ENCODE measurements at places on chromosomes 6 and 20.

GRCh38 chr20:2799688-2800520 is 523 bp downstream of the CPXM1 start:
- no peak for DNase-seq

- no peak for DNase-seq
These were observed 37.2 kb downstream of the EBF4 start for GRCh38 chr20:2729791-2730190.

GRCh38 chr6:112231594-112232060 is 22.7 kb downstream of the LAMA4 start:
- DNase-seq = no peak

DNA sequence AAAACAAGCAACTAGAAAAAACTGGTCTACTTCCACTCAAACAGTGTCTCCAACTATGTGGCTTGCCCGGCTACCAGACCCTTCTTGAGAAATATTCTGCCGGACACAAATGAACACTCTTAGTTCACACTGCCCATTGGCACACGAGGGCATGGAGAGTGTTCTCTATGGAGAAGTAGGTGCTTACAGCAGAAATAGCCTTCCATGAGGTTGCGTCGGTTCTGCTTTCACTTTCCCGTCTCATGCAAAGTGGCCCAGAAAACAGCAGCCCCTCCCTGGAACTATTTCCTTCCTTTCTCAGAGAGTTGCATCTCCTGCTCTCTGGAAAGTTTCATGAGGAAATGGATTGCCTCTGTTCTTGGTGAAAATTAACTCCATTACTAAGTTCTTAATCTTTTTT is 9.5 kb upstream of the HLA-DOA start:
- DNase-seq = no peak

DNA sequence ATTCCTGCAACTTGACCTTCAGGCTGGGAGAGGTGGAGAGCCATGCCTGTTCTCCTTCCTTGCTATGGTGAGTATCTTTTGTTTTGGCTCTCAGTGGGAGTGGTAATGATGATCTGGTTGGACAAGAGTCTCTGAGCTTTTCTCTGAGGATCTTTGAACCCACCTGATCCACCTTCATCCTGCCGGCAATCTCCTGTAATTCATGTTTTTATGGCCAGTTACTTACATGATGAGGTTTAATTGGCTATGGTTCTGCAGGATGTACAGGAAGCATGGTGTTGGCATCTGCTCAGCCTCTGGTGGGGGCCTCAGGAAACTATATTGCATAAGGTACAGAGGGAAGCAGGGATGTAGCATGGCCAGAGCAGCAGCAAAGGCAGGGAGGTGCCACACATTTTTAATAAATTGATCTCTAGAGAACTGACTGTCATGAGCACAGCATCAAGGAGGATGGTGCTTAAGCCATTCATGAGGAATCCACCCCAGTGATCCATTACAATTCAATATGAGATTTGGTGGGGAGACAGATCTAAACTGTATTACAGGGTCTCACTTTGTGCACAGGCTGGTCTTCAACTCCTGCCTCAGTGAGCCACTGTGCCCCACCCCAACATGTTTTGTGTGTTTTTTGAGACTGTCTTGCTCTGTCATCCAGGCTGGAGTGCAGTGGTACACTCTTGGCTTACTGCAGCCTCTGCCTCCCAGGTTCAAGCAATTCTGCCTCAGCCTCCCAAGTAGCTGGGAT is 10.0 kb downstream of the HSPA1B start:
- DNase-seq = no peak

- no peak for DNase-seq
These were observed 335.3 kb downstream of the CD83 start for GRCh38 chr6:14452567-14453527.

DNA sequence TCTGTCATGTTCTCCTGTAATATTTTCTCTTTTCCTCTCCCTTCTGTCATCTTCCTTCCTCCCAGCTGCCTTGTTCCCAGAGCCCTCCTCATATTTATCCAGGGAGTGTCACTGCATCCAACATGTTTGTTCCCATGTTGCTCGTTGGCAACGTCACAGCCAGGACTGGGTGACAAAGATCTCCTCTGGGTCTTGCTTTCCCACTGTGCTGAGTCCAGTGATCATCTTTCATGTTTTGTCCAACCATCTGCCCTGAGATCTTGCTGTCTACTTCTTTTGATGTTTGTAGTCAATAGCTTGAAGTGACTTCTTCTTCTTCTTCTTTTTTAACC is 26.6 kb downstream of the FARS2 start:
- DNase-seq = no peak

- no peak for DNase-seq
These were observed 7.7 kb upstream of the SEC63 start for GRCh38 chr6:107965746-107966145.

DNA sequence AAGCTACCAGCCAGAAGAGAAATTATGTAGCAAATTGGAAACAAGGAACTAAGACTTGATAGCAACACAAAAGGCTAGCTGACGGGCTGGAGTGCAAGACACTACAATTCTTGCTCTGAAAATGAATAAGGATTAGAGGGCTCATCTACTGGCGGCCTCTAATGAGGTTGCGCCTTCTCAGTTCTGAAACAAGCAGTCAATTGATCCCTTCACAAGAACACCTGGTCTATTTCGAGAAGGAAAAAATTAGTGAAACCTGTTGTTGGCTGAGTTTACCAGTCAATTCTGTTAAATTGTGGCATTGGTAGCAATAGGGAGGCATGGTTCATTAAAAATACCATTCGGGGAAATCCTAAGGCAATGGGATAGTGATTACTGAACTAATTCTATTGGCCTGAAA is 74.8 kb upstream of the JARID2 start:
- peak; percentile 66 for DNase-seq

GRCh38 chr20:45495501-45495941 is 19.9 kb downstream of the SPINT3 start:
- DNase-seq = no peak

- DNase-seq = no peak
These were observed 55.3 kb downstream of the CTCFL start for GRCh38 chr20:57469418-57470211.

DNA sequence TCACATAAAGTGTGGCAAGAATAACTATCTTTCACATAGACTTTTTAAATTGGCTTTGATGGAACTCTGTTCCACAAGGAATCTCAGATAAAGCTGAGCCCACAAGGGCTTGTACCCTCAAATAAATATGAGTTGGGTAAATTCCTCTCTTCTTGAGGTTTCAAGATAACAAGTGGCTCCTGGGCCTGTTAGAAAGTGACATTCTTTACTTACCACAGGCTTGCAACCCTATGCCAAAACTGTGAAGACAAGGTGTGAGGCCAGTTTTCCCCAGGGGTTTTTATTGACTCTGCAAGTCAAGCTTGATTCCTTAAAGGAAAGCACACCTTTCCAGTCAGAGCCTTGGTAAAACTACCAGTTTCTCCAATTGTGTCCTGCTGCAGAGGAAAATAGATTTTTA is 664.8 kb upstream of the GJE1 start:
- DNase-seq = no peak

- DNase-seq = no peak
These were observed 18.6 kb downstream of the FYN start for GRCh38 chr6:111854683-111855082.

DNA sequence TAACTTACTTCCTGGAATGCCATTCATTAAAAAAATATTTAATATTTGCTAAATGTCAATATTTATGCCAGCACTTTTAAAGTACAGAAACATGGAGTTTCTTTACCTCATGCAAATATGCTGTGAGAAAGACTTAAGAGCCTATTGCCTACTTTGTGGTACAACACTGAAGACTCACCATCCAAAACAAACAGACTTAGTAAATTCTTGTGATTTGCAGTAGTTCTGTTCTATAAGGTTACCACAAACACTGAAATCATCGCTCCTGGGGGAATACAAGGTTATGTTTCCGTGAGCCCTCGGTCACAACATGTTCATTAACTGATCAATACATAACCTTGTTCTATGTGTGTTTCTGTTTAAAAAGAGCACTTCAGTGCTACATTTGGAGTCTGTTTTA is 78.3 kb downstream of the ATG5 start:
- no peak for DNase-seq

DNA sequence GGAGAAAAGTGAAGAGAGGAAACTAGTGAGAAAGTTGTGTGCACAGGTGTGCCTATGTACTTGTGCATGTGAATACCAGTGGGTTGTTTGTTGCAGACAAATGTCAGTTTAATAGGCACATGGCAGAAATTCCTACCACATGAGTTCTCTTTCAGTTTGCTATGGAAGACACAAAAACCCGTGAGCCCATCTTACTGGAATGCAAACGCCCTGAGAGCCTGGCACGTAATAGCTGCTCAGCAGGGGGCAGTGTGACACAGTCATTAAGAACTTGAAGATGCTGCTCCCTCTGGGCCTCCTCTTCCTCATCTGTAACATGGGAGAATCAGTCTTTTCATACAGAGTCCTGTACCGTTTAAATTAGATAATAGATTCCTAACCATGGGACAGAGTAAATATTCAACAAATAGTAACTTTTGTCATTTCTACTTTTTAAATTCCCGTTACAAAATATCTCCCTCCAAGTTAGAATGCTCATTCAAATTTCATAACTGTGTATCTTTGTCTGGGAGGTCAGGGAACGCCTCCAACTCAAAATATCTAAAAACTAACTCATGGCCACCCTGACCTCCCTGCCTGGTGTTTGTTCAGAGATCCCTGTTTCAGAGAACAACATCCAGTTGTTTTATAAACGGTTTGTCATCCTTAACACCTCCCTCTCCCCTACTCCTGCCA is 802.9 kb downstream of the MAFB start:
- DNase-seq = peak; percentile 40

- no peak for DNase-seq
These were observed 42.2 kb downstream of the DTNBP1 start for GRCh38 chr6:15620611-15621010.

DNA sequence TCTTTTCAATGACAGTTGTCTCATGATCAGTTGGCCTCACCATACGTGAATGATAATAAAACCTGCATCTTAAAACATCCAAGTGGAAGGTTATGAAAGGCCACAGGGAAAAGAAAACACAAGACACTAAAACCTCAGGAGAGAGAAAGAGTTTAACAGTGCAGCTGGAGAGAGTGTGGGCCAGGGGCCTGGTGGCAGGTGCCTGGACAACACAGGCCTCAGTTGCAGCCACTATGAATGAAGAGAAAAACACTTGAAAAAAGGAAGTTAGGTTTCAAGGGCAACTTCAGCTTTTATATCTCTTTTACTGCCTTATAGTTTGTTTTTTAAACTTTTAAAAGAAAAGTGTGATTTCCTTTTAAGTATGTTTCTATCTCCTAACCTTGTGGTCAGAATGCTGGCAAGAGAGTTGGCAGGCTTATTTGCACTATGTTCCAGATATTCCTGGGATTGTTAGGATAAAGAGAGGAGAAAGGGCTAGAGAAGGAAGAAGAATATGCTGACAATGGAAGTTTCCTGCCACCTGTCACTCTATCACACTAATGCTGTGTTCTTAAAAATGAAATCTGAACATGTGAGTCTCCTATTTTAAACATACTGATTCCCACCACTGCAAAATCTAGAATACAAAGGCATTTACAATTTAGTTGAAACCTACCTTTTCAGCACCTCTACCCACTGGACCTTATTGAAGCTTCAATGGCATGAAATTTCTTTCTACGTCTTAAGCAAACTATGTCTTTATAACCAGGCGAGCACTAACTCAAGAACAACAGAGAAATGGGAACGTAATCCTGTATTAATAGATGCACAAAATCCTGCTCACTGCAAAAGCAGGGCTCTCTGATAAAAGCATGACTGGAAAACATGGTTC is 222.4 kb downstream of the CD83 start:
- DNase-seq = no peak

GRCh38 chr6:9532621-9533557 is 882.0 kb downstream of the TFAP2A start:
- DNase-seq = no peak

DNA sequence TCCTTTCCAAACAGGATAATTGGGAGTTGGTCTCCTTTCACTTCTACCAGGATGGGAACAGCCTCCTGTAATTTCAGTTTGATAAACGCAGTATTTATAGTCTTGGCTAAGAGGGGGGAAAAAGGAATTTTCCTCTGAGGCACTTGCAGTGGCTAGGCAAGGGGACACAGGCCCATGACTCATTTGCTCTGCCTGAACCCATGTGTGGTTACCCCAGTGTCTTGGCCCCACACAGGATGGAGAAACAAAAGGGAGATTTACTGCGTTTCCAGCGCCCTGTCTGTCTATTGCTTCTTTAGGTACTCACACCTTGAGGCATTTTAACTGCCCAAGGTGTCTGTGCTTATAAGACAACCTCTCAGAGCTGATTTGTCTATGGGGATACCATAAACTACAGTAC is 74.8 kb upstream of the NEDD9 start:
- DNase-seq = no peak

- DNase-seq = no peak
These were observed 127.8 kb upstream of the EEF1E1 start for GRCh38 chr6:8229915-8230756.

DNA sequence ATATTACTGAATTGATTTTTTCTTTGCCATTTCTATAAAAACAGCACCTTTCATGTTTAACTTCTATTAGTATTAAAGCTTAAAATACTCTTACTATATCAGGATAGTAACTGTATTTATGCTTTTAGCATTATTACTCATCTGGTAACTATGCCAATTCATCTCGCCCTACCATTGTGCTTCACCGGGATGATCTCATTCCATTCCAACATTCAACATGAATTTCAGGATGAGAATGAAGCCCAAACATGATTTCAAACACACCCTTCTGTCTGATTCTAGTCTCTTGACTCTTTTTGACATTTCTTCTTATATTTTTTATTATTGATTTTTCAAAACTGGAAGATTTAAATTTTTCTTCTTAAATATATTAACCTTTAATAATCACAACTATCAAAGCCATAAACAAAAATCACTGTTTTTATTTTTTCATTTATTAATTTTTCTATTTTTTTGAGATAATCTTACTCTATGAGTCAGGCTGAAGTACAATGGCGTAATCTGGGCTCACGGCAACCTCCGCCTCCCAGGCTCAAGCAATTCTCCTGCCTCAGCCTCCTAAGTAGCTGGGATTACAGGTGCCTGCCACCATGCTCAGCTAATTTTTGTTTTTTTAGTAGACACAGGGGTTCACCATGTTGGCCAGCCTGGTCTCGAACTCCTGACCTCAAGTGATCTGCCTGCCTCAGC is 46.7 kb downstream of the GJA1 start:
- DNase-seq = no peak

GRCh38 chr6:34182751-34183531 is 37.1 kb upstream of the GRM4 start:
- DNase-seq = no peak

- DNase-seq = no peak
These were observed 35.3 kb downstream of the METTL24 start for GRCh38 chr6:110322874-110323242.

DNA sequence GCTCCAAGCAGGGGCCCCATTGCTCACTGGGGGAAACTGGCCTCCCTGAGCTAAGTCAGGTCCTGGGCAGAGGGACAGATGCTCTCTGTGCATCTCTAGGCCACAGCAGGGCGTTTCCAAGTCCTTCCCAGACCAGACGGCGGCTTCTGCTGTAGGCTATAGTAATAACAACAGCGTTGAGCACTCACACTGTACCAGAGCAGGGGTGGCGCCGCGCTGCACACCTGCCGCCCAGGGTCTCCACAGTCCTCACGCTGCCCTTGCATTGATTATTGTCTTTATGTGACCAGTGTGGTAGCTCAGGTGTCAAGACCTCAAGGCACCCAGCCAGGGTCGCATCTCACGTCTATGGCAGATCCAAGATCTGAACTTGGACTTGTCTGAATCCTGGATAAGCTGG is 14.9 kb upstream of the CCN5 start:
- DNase-seq = no peak

Data from neuronal stem cell (in vitro differentiated cells).